Stimulated activated CD8-positive, alpha-beta memory T cell treated with anti-CD3 and anti-CD28 coated beads, Interleukin-7, amount 100 ng/mL, for 4 hours (primary cell): ENCODE measurements at places on chromosomes 12 and 14.

DNA sequence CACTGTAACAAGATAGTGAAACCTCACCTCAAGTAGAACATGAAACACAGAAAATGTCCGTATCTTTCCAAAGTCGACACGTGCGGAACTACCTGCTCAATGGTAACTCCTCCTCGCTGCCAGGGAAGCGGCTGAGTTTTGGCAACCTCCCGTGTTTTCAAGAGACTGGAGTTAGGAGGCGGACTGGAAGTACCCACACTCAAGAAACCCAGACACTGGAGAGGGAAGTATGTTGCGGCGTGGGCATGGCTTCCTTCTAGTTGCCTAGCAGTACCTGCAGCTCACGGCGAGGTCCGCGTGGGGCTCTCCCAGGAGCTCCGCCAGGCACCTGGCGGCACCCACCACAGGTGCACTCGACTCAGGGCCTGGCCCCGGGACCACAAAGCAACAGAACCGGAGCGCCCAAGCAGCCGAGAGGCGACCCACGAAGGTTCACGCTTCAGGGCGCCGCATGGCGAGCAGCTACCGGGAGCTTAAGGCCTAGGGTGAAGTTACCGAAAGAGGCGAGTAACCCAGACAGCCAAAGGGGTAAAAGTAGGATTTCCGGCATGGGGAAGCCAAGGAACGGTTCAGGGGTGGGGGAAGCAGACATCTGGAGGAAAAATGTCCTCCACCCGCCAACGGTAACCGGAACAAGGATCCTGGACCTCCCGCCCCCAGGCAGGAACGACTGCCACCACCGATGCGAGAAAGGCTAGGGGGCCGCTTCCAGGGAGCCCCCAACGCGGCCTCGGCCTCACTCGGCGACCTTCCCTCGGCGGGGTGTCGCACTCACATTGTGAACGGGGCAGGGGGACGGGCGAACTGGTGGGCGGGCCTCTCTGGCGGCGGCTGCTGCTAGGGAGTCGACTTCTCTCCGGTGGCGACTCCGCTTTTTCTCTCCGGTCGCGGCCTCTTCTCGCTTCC lies 608 bp downstream of the PTGES3 start:
- peak; percentile 53 for DNase-seq

DNA sequence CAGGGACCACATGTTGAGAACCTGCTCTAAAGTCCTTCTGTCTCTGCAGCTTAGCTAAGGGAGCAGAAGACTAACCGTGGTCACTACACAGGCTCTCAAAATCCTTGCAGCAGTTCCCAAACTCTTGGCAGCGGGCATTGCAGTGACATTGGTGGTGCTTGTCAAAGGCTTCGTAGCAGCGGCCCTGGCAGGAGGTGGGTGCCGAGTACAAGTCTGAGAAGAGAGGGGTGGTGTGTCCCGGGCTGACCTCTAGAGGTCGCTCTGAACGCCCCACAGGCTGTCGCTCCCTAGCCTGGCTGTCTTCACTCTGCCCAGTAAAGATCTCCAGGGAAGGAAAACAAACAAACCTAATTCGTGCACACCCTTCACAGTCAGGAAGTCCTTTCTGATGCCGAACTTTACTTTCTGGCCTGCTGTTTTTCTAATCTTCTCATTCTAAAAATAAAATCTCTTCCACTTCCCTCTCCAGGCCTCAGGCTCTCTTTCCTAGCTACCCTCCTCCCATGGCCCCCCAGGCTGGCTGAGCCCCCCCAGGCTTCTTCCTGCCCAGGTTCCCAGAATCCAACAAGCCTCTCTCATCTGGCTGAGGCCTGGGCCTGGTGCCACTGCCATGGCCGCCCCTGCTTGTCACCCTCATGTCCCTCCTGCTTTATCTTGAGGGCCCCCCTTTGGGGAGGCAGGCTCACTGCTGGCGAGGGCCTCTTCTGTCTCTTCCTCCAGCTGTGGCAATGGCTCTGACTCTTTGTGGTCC lies 7.7 kb downstream of the ENDOU start:
- no peak for DNase-seq

GRCh38 chr12:70178038-70178437 lies 65.2 kb upstream of the CNOT2 start:
- DNase-seq = no peak

DNA sequence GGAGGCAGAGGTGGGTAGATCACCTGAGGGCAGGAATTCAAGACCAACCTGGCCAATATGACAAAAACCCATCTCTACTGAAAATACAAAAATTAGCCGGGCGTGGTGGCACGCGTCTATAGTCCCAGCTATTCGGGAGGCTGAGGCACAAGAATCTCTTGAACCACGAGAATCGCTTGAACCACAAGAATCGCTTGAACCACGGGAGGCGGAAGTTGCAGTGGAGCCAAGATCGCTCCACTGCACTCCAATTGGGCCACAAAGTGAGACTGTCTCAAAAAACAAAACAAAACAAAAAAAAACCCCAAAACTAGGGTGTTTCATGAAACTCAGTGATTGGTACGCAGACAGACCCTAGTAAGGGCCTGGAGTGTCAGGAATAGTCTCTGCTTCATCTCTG lies 6.4 kb upstream of the ARF6 start:
- no peak for DNase-seq

- DNase-seq = no peak
These were observed 13.9 kb upstream of the NR4A1 start for GRCh38 chr12:52037248-52037861.

DNA sequence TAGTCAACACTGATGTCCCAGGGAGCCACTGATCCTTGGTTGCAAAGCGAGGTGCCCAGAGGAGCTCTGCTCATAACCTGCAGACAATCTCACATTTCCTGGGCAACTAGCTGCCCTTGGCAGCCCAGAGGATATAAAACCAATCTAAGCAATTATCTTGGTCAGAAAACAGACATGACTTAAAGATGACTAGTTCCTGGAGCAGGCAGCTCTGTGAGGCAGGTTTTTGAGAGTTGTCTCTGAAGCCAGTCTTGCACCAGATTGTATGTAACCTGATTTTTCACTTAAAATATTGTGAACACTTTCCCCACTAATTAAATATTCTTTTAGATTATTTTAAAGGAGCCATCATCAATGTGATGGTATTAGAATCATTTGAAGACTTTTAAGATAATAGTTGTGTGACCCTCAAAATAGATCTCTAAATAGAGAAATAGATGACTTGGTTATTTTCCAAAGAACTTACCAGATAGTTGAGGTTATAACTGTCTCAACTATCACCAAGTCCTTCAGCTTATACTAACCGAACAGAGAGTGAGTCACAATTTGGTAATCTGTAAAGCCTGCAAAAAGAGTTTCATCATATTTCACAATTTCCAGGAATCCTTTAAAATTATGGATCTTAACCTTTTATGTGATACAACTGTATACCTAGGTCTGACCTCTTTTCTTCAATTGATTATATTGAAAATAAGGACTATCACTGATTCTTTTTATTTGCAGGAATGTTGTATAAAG lies 75.9 kb downstream of the LIN7A start:
- no peak for DNase-seq

DNA sequence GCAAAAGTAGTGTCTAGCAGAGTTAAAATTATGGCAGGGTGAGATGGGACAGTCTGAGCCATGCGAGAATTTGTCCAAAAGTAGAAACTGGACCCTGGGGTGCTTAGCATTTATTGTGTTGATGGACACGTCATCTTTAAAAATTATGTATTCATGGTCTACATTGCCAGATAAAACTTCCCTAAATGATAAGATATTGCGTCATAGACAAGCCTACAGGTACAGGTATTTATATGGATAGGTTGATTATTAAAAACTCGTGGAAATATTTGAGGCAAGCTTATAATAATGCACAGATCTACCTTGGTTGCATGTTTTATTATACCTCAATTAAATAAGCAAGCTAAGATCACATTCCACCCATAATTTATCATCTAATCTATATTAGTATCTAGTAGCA lies 196.0 kb upstream of the PDZRN4 start:
- DNase-seq = no peak

- DNase-seq = no peak
These were observed 646 bp upstream of the OR6C4 start for GRCh38 chr12:55548756-55549155.

DNA sequence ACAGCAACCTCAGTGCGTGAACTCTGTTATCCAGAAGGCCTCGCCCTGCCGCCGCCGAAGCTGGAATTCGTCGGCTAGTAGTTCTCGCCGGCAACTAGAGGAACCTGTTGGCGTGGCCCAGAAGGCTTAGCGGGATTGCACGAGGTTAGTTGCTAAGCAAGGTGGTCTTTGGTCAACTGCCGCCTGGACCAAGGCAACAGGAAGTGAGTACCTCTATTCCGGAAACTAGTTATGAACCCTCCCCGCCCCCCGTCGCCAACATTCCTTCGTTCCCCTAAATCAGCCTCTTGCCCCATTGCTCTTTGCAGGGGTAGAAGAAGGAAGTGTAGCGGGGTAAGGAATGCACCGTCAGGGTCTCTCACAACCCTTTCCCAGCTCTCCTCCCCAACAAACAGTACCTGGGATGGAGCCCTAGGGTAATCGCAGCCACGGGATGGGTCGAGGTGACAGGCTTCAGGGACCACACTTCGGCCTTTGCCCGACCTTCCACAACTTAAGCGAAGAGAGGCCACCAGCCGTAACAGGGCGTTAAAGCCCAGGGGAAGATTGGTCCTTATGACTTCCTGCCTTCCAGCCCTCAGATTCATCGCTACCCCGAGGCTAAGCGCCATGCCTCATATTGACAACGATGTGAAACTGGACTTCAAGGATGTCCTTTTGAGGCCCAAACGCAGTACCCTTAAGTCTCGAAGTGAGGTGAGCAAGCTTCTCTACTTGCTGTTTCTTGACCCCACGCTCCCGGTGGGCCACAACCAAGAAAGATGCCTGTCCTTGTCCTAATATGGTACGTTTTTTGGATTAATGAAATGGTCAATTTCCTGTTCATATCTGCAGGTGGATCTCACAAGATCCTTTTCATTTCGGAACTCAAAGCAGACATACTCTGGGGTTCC lies at the start of gene GMPR2:
Gene GMPR2, plus strand, starts transcription at position 285 of the 893 bp plus-strand sequence. Its CDS starts 325 bp downstream, at position 610.
- no peak for DNase-seq

GRCh38 chr12:68240975-68241374 lies 12.4 kb downstream of the IL22 start:
- DNase-seq = peak; percentile 17
